ENCODE measurements at places on chromosomes 6 and 20.
A peak's percentile ranks its signal among the peaks of the same experiment; 100 is the strongest.

GRCh38 chr6:39043776-39044175 lies 4.8 kb upstream of the GLP1R start:
- no peak for DNase-seq

DNA sequence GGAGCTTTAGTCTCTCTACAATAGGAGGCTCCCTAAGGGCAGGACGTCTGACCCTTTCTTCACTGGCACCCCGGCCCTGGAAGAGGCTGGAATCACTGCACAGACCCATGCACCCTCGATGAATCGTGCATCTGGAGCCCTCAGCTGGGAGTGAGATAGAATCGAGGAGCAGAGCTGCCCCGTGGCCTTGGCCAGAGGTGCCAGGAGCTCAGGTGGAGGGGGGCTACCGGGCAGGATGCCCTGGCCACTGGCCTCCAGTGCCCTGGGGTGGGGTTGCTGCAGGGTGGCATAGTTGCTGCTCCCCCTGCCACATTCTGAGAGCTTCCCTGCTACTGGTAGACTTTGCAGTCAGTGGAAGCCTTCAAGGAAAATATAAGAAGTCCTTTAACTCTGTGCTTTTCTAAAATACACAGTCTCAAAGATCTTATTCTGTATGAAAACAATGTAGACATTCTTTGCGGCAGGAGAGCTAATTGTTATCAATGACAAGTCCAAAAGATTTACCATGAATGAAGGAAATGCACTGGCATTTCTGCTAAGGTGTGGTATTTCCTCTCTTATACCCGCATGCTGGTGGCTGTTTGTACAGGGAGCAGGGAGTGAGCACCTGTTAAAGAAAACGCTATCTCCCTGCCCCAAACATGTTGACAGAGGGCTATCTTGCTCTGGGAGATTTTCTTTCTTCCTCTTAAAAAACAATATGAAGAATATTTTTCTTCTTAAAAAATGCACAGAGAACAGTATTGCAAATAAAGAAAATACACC lies 122.8 kb downstream of the C6orf118 start:
- DNase-seq: no peak

DNA sequence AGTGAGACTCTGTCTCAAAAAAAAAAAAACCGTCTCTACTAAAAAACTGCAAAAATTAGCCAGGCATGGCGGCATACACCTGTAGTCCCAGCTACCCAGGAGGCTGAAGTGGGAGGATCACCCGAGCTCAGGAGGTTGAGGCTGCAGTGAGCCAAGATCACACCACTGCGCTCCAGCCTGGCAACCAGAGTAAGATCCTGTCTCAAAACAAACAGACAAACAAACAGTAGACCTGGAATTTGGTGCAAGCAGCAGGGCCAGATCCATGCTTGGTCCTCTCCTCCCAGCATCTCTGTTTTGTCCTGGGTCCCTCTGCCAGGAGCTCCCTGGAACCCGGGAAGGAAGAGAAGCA lies 11.6 kb downstream of the RIPOR3 start:
- no peak for DNase-seq

DNA sequence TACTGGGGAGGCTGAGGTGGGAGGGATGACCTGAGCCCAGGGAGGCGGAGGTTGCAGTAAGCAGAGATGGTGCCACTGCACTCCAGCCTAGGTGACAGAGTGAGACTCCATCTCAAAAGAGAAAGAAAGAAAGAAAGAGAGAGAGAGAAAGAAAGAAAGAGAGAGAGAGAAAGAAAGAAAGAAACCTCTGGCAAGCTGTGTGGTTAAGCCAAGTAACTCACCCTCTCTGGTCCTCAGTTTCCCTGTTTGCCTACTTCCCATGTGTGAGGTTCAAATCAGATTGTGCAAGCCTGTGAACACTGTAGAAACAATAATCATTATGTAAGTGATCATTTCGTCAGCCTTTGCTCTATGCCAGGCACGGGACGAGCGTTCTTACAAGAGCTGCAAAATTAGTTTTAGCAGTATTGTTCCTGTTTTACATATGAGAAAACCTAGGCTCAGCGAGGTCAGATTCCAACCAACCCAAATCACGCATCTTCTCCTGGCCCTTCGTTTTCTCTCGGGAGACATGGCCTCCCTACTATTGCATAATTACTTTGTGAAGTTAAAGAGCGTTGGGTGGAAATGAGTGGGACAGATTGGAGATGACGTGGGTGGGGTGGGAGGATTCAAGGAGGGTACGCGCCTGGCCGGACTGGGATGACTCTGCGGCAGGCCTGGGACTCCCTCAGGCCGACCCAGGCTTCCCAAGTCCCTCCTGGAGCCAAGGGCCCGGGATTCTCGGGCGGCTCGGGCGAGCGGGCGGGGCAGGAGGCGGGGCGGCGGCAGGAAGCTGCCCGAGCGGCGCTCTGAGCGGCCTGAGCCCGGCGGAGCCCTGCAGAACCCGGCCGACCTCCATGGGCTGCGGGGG lies at the start of gene SNX21:
Gene SNX21, plus strand, starts transcription at position 770 of the 853 bp plus-strand sequence. CDS start 121 bp downstream, outside the sequence.
- DNase-seq: peak; percentile 95

DNA sequence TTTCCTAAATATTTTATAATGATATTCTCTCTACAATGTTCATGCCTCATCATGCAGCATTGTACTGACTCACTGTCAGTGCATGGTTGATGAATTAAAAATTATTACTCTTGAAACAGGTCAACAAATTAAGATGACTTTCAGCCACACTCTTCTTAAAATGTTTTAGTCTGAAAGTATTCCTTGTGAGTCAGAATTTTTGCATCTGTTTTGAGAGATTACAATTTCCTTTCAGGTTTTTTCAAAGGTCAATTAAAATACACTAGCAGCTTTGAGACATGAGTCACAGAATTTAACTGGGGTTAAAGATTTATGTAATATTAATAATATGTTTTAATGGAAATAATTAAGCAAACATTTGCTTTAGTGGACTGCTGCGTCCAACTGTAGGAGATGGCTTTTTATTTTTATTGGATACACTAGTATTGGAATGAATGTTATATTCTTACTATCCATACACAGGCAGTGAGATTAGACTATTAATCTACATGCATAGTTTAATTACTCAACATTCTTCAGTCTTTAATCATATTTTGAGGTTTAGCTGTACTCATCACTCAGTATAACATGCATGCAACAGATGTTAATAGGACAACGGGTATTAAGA lies 9.7 kb downstream of the COL12A1 start:
- no peak for DNase-seq

DNA sequence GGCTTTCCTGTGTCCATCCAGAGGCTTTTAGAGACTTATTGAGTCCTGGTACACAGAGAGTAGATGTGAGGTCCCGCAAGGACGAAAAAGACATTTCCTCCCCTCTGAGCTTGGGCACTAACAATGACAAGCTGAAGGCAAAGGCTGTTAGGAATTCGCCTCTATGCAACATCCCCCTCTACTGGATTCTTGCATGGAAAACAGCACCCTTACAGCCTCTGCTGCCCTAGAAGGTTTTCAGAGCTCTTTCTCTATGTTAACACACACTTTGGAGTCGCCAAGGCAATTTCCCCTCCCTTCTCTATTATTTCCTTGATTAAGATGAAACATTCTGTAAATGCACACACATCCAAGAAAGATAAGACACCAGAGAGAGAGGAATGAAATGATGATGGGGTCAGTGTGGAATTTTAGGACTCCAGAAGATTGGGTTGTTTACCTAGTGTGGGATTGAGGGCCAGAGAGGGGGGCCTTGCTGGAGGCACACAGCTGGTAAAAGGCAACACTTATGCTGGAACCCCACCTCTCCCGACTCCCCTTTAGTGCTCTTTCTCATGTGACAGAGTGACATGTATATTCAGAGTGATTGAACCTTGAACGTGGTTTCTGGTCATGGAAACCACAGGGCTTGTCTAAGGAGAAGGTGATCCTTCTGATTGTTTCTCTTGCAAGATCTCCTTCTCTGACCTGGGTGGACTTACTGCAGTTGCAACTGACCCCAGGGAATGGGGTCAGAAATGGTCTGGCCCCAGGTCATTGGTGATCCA lies 300.7 kb downstream of the CLIC5 start:
- DNase-seq: no peak

DNA sequence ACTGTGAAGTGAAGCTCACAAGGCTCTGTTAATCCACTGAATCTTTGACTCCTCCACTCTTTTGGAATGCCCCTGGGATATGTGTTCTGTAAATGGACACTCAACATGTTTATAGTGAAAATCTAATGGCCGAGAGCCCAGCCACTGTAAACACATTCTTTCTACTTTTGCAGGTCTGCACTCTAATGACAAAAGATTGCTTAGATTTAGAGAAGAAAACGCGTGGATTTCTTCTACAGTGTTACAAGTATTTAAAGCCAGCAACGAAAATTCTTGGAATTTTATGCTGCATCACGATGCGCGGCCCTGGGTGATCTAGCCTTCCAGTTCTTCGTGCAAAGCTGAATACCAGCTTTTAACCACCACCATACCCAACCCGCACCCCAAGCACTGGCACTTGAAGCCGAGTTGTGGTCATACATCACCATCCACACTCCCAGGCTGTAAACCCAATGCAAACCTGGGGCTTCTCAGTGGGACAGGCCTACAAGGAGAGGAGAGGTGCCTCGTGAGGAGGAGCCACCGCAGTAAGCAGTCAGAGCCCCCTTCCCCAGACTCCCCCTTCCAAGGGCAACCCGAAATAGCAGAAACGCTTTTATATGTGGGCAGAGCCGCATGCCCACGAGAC lies 3.7 kb upstream of the FOXO3 start:
- DNase-seq: peak; percentile 82

DNA sequence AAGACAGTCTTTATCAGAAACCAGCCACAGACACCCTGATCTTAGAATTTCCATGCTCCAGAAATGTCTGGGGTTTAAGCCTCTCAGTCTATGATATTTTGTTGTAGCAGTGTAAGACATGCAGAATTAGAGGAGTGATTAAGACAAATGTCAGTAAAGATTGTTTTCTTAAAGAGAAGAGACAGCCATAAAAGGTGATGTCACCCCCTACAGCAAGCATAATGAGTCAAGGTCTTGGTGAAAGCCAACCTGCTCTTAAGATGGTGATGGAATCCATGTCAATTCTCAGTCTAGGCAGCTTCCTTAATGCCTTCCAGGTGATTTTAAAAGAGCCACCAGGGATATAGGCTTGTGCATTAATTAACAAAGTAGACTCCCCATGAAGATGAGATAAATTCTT lies 849.9 kb upstream of the EPHA7 start:
- DNase-seq: no peak

- DNase-seq: no peak
Measured at GRCh38 chr6:36757206-36757605, 59.6 kb downstream of the RAB44 start.

DNA sequence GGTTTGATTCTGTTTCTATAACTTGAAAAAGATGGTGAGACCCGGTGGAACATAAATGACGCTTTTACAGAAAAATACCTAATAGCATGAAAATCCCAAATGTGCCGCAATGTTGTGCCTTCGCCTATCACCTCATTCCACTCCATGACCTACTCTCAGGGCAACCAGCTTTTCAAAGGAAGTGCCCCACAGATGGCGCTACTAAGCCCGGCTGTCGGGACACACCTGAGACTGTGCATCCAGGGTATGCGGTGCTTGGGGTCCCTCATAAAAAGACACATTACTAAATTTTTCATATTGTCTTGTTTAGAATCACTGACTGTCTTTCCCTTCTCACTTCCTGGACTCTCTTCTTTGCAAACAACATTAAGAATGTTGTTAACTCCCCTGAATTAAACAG lies 145.5 kb upstream of the RPS6KA2 start:
- no peak for DNase-seq

DNA sequence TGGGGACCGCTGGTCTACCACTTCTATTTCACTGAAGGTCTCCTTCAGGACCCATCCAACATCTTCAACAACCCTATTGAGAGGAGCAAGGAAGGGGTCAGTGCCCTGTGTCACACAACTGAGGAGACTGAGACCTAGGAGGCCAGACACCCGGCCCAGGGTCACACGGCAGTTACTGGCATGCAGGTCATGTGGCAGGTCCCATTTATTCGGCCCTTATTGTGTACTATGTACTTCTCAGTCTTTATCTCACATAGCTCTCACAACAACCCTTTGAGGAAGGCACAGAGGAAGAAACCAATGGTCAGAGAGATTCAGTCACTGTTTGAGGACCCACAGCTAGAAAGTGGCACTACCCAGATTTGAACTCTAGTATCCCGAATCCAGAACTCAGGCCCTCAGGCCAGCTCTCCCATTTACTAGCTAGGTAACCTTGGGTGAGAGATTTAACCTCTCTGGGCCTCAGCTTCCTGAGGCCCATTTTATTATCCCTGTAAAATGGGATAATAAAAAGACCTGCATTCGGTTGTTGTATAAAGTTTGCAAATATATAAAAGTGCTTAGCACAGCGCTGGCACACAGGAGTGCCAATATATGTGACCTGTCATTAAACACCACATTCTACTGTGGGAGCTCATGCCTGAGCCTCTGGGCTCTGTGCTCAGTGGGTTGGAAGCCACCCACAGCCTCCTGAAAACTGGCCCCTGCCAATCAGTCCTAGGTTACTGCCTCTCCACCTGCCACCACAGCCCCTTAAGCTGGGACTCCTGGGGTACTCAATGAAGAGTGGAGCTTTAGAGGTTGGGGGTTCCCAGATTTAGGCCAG lies 15.8 kb downstream of the TFEB start:
- DNase-seq: no peak

DNA sequence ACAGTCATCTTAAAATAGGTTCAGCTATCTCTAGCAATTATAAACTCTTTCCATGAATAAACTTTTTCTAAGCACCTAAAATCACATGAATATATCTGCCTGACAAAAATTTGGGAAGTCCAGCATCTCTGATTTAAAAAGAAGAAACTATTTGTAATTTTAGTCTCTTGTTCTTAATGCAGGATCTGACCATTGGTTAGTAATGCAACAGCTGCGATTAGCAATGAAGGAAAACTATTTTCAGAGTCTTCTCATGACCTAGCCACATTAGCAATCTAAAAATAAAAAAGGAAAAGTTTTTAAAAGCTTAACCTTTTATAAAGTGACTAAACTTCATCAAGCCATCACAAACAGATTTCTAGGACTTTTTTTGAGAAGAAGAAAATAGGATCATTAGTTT lies 97.5 kb downstream of the PTPRK start:
- no peak for DNase-seq

DNA sequence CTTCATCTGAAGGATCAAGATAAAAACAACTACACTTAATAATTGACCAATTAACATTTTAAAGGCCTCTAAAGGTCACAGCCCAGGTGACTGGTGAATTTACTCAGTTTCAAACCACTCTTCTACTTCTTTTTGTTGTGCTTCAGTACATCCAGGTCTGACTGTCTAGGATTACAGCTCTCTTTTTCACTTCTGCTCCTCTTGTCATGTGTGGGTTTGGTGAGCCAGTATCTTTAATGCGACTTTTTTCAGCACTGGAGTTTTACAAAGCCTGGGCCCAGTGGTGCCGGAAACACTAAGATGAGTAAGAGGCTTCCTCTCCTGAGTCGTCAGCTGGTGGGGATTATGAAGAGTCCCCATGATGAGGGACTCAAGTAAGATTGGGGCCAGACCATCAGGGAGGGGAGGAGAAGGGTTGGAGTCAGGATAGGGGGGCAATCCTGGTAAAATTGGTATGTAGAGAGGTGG lies 27.0 kb downstream of the HECA start:
- DNase-seq: no peak

DNA sequence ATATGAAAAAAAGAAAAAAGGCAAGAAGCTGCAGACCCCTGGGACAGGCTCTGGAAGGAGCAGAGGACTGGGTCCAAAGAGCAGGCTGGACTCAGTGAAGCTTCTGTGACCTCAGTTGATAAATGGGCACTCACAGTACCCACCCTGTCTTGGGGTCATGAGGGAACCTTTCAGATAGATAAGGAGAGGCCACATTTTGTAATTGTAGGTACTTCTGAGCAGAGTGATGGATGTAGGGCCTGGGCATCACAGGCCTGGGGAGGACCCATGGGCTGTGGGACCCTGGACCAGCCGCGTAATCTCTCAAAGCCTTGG lies 79.3 kb downstream of the SLC24A3 start:
- DNase-seq: no peak

All from coronary artery (tissue), 2 donors.